B cell (primary cell): ENCODE measurements at places on chromosomes 11 and 22. TPM values are rescaled to one million over a fixed set of nuclear protein-coding genes. Genes with fewer than 3 reads are reported as not detected.
A peak's percentile ranks its signal among the peaks of the same experiment; 100 is the strongest.

OR2AT4 gene
- polyA plus RNA-seq = not detected in 2 replicates

GRCh38 chr11:76680518-76681425 lies 10.2 kb upstream of the LRRC32 start:
- peak; percentile 85 for DNase-seq
- no peaks in the 10 kb centered on the region for H3K36me3 ChIP-seq
- no peak overlapping the region for H3K4me3 ChIP-seq
- peaks cover 29% of the 10 kb centered on the region for H3K4me1 ChIP-seq

- H3K27me3 ChIP-seq = no peaks in the 10 kb centered on the region
- H3K4me3 ChIP-seq = no peak overlapping the region
- no peak for DNase-seq
- H3K27ac ChIP-seq = no peak overlapping the region
- H3K4me1 ChIP-seq = no peaks in the 10 kb centered on the region
Observed at GRCh38 chr22:25169278-25170031, 30.2 kb upstream of the CRYBB3 start.

DNA sequence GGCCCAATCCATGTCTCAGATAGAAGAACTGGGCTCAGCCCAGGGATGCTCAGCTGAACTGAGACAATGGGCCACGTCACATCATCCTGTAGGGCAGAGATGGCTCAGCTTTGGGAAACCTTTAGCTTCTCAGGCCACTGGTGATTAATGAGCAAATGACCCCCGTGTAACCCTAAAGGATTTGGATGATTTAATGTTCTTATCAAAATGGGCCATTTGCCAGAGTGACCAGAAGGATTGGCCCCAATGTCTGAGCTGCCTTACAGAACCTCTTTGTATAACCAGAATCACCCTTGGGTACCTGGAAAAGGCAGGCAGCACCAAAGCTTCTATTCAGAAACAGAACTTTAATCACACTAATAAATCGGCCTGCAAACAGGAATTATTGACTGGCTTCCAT lies 73.7 kb downstream of the ABTB2 start:
- H3K36me3 ChIP-seq = no peaks in the 10 kb centered on the region
- no peaks in the 10 kb centered on the region for H3K4me1 ChIP-seq
- no peak for DNase-seq
- H3K27ac ChIP-seq = no peak overlapping the region
- H3K4me3 ChIP-seq = no peak overlapping the region
- no peaks in the 10 kb centered on the region for H3K27me3 ChIP-seq

DNA sequence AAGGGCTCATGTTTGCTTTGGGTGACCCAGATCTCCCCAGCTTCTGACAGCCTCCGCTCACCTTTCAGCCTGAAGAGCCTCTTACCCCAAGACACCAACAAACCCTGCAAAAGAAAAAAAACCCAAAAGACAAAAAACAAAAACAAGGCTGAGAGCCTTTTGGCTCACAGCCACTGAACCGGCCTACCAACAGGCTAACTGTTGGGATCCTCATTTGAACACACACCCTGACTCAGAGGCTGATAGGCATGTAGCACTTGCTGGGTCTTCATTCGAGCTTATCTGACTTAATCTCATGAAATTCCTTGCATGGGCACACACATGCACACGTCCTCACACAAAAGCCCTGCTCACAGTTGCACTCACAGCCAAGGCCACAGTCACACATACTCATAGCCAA lies 22.9 kb upstream of the TSKU start:
- no peaks in the 10 kb centered on the region for H3K27me3 ChIP-seq
- no peak for DNase-seq
- H3K36me3 ChIP-seq = no peaks in the 10 kb centered on the region
- H3K4me3 ChIP-seq = no peak overlapping the region
- no peaks in the 10 kb centered on the region for H3K4me1 ChIP-seq

DNA sequence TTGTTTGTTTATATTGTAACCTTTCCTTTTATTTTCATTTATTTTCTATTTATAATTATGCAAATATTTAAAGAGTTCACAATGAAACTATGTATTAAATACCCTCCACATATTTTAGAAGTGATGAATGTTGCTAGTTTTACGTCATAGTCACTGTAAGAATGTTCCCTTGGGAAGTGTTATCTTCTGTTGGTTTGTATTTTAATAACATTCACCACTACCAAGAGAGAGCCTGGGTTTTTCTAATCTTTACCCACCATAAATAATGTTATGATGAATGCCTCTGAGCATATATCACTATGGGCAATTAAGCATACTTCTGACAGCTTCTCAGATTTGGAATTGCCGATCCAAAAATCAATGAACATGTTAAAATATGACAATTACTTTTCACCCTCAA lies 80.7 kb downstream of the GGT1 start:
- H3K27ac ChIP-seq = no peak overlapping the region
- no peaks in the 10 kb centered on the region for H3K4me1 ChIP-seq
- H3K36me3 ChIP-seq = no peaks in the 10 kb centered on the region
- H3K4me3 ChIP-seq = no peak overlapping the region

DNA sequence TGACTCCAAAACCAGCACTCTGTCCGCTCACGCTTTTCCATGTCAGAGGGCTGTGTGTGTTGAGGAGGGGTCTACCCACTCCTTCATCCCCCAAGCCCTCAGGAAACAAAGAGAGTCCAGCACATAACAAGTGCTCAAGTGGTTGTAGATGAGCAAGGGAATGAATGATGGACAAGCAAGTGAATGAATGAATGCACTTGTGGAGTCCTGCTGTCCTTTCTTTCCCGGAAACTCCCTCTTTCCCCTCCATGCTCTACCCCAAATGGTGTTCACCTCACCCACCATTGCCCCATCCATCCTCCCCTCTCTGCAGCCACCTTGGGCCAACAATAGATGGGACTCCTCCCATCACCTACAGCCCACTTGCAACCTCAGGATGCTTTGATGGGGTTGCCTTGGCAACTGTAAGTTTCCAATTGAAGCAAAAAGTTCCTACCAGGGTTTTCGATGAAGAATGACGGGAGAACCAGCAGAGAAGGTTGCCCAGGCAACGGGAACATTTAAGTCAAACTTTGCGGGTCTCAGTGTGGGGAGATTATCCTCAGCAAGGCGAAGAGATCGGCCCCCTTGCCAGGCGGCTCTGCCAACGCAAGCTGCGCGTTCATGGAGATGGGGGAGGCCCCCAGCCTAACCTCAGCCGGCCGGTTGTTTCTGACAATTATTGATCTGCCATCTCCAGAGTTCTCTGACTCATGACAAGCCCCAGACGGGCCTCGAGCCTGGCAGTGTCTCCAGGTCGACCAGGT lies 51.1 kb downstream of the MCM5 start:
- H3K36me3 ChIP-seq = peaks cover 6% of the 10 kb centered on the region
- peaks cover 2% of the 10 kb centered on the region for H3K4me1 ChIP-seq
- DNase-seq = no peak

APOC3 gene
- not detected in 2 replicates for polyA plus RNA-seq

OR52H1 gene
- polyA plus RNA-seq = 0.15 TPM in 1 of 2 replicates, not detected in the other

- H3K27me3 ChIP-seq = peaks cover 3% of the 10 kb centered on the region
- H3K36me3 ChIP-seq = no peaks in the 10 kb centered on the region
- H3K4me3 ChIP-seq = no peak overlapping the region
- no peaks in the 10 kb centered on the region for H3K4me1 ChIP-seq
- DNase-seq = no peak
Observed at GRCh38 chr11:32015427-32015826, 75.4 kb upstream of the RCN1 start.

GRCh38 chr11:33545931-33546330 lies 154.7 kb downstream of the C11orf91 start:
- no peaks in the 10 kb centered on the region for H3K4me1 ChIP-seq
- peaks cover 8% of the 10 kb centered on the region for H3K27me3 ChIP-seq
- no peaks in the 10 kb centered on the region for H3K36me3 ChIP-seq

GRCh38 chr11:73189315-73189714 lies 28.8 kb upstream of the P2RY2 start:
- no peaks in the 10 kb centered on the region for H3K27me3 ChIP-seq
- DNase-seq = peak; percentile 91
- peak overlapping the region; percentile 27 for H3K4me3 ChIP-seq

DNA sequence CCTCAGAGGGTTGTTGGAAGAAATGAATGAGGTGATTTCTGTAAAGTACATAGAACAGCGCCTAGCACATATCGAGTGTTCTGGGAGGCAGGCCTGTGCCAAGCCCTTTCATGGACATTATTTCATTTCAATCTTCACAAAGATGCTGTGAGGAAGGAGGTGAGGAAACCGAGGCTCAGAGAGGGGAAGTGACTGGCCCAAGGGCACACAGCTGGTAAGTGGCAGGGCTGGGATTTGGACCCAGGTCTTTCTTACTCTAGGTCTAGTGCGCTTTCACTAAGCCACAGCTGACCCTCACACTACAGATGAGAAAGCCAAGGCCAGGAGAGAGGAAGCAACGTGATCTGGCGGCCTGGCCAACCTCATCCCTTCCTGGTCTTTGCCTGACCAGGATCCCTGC lies 2.0 kb downstream of the PELI3 start:
- no peak overlapping the region for H3K27ac ChIP-seq
- no peak for DNase-seq

KREMEN1 gene
- polyA plus RNA-seq = 0.01 TPM in 1 of 2 replicates, not detected in the other

- peak overlapping the region; percentile 63 for H3K4me3 ChIP-seq
- peak; percentile 63 for DNase-seq
- H3K36me3 ChIP-seq = no peaks in the 10 kb centered on the region
- peak overlapping the region; percentile 87 for H3K27ac ChIP-seq
- H3K27me3 ChIP-seq = no peaks in the 10 kb centered on the region
- H3K4me1 ChIP-seq = peaks cover 43% of the 10 kb centered on the region
Observed at GRCh38 chr11:124761301-124762104, 587 bp downstream of the ESAM start.

GRCh38 chr11:60902625-60903024 lies 3.8 kb downstream of the PRPF19 start:
- H3K27ac ChIP-seq = no peak overlapping the region
- H3K4me1 ChIP-seq = peaks cover 24% of the 10 kb centered on the region
- H3K4me3 ChIP-seq = no peak overlapping the region
- no peaks in the 10 kb centered on the region for H3K27me3 ChIP-seq
- H3K36me3 ChIP-seq = peaks cover 61% of the 10 kb centered on the region

- H3K4me1 ChIP-seq = no peaks in the 10 kb centered on the region
- H3K36me3 ChIP-seq = no peaks in the 10 kb centered on the region
Observed at GRCh38 chr22:32444068-32444467, 20.2 kb downstream of the BPIFC start.

- no peak for DNase-seq
- no peak overlapping the region for H3K4me3 ChIP-seq
- no peak overlapping the region for H3K27ac ChIP-seq
- peaks cover 95% of the 10 kb centered on the region for H3K36me3 ChIP-seq
Observed at GRCh38 chr11:47477323-47477722, 28.4 kb upstream of the RAPSN start.
